ENCODE measurements at places on chromosomes 3 and 15. TPM values are rescaled to one million over a fixed set of nuclear protein-coding genes. Genes with fewer than 3 reads are reported as not detected.

The SLC6A20 gene
- total RNA-seq, result 7.5 TPM

DNA sequence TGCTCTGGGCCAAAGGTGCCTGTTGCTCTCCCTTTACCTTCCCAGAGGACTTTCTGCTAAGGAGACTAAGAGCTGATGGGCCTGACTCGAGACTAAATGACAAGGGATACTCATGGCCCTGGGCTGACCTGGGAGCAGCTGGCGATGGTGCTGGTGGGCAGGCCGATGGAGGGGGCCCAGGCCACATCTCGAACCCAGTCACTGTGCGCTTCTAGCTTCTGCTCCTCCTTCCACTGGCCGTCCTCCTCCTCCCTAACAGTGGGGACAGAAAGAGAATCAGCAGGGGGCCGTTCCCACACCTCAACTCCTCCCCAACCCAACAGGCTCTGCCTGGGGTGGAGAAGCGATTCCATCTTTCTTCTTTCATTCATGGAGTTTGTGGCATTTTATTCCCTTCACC is 12.2 kb upstream of the GHRL start:
- H3K4me1 ChIP-seq, result no peaks in the 10 kb centered on the region
- H3K27ac ChIP-seq, result no peak overlapping the region
- no peaks in the 10 kb centered on the region for H3K27me3 ChIP-seq
- DNase-seq, result no peak

DNA sequence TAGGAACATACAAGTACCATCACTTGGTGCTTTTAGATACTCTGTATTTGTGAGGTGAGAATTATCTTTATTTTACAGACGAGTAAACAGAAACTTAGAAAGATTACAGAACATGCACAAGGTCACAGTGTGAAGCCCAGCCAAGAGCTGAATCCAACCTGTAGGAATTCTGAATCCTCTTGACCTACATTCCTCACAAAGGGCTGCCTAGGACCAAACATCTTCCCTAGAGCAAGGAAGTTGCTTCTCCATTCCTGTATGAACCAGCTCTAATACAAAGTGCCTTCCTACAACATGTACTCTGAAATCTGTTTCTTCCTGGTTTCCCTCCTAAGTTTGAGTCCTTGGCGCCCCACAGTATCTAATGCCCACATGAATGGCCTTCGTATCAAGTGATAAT is 2.9 kb downstream of the HDGFL3 start:
- H3K27me3 ChIP-seq, result no peaks in the 10 kb centered on the region
- H3K4me3 ChIP-seq, result no peak overlapping the region
- no peak overlapping the region for H3K27ac ChIP-seq
- no peaks in the 10 kb centered on the region for H3K36me3 ChIP-seq

GRCh38 chr3:9782770-9783169 is 9.5 kb downstream of the TADA3 start:
- no peaks in the 10 kb centered on the region for H3K4me1 ChIP-seq
- H3K27me3 ChIP-seq, result no peaks in the 10 kb centered on the region
- no peaks in the 10 kb centered on the region for H3K36me3 ChIP-seq
- no peak overlapping the region for H3K4me3 ChIP-seq
- no peak for DNase-seq

DNA sequence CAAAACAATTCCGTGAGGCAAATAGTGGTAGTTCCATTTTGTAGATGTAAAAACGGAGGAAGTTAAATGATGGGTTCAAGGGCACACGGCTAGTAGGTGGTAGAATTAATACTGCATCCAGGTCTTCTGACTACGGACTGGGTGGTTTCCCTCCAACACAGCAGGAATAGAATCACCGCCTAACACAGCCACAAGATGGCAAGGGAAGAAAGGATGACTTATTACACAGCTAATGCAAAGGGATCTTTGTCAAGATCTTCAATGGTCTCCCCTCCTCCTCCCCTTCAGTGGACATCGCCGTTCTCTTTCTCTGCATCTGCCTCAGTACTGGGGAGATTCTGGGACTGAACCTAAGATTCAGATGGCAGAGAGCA is 524 bp upstream of the TOPBP1 start:
- H3K36me3 ChIP-seq, result no peaks in the 10 kb centered on the region
- peak overlapping the region; percentile 68 for H3K27ac ChIP-seq
- H3K4me3 ChIP-seq, result peak overlapping the region; percentile 78
- peaks cover 21% of the 10 kb centered on the region for H3K4me1 ChIP-seq

GRCh38 chr3:1442271-1442670 is 349.4 kb downstream of the CNTN6 start:
- no peak for DNase-seq
- no peak overlapping the region for H3K27ac ChIP-seq
- no peak overlapping the region for H3K4me3 ChIP-seq
- no peaks in the 10 kb centered on the region for H3K4me1 ChIP-seq
- H3K36me3 ChIP-seq, result no peaks in the 10 kb centered on the region

All from pancreas (tissue), 10 donors.